ENCODE measurements at places on chromosomes 13 and 19.

DNA sequence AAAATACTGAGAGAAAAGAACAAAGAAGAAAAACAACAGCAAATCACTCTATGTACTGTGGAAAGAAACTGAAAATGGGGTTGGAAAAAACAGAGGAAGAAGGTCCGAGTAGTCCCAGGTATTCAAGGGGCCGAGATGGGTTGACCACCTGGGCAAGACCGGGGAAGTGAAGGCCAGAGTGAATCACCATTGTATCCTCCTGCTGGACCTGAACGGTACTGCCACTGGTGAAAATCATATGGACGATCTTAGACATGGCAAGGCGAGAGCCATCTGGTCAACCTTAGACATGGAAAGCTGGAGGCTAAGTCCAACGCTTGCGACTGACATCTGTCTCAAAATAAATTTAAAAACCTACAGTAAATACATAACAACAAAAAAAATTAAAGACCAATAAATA, 44.4 kb upstream of the ZNF91 start:
- no peak for DNase-seq

GRCh38 chr19:9644472-9644871, 23.4 kb upstream of the ZNF561 start:
- no peak for DNase-seq

- DNase-seq, result no peak
Measured at GRCh38 chr13:27997904-27998522, 9.5 kb upstream of the URAD start.

DNA sequence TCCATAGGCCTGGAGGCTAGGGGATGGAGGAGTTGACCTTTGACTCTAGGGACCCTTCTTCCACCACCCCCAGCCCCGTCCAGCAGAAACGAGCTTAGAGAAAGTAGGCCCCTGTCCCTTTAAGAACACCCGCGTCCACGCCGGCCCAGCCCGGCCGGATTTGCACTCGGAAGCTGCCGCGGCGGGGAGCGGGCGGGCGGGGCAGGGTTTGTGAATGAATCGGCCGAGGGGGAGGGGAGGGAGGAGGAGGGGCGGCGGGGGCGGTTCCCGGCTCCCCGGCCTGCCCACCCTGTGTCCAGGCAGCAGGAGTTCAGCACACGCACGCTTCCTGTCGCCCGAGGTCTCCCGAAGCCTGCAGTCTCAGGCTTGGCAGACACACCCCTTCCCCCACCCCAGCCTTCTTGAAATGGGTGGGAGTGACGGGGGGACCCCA, 1.5 kb downstream of the UNC13A start:
- DNase-seq, result no peak

GRCh38 chr13:51380269-51380668, 40.8 kb downstream of the SERPINE3 start:
- no peak for DNase-seq

- no peak for DNase-seq
Measured at GRCh38 chr19:42207767-42208271, 9.7 kb downstream of the DEDD2 start.

GRCh38 chr19:10461047-10461949, 41.0 kb downstream of the PDE4A start:
- DNase-seq, result peak; percentile 87

- peak; percentile 47 for DNase-seq
Measured at GRCh38 chr19:35332817-35333216, 3.8 kb downstream of the CD22 start.

DNA sequence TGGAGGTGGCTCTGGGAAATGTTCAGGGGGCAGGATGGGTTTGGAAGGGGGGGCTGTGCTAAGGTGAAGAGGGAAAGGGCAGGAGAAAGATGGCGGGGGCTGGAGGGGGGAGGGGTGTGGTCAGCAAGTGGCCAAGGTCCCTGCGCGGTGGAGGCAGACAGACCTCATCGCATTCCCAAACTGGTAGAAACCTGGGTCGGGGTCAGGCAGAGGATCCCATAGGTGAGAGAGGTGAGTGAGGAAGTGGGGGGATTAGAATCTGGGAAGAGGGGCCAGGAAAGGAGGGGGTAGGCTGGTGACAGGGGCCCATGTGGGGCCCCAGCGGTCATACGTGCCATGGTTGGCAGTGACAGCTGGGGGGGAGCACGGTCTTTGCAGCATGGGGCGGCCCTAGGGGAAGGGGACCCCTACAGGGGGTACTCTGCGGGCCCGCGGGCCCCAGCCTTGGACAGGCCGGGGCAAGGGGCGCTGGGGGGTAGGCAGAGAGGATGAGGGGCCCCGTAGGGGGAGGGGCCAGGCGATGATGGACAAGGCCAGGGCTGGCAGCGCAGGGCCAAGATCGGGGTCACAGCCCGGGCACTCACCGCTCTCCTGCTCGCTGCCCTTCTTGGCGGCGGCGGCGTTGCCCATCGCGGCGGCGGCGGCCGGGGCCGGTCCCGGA, 514 bp downstream of the PRKACA start:
- no peak for DNase-seq

- no peak for DNase-seq
Measured at GRCh38 chr19:46670813-46671212, 9.8 kb upstream of the DACT3 start.

DNA sequence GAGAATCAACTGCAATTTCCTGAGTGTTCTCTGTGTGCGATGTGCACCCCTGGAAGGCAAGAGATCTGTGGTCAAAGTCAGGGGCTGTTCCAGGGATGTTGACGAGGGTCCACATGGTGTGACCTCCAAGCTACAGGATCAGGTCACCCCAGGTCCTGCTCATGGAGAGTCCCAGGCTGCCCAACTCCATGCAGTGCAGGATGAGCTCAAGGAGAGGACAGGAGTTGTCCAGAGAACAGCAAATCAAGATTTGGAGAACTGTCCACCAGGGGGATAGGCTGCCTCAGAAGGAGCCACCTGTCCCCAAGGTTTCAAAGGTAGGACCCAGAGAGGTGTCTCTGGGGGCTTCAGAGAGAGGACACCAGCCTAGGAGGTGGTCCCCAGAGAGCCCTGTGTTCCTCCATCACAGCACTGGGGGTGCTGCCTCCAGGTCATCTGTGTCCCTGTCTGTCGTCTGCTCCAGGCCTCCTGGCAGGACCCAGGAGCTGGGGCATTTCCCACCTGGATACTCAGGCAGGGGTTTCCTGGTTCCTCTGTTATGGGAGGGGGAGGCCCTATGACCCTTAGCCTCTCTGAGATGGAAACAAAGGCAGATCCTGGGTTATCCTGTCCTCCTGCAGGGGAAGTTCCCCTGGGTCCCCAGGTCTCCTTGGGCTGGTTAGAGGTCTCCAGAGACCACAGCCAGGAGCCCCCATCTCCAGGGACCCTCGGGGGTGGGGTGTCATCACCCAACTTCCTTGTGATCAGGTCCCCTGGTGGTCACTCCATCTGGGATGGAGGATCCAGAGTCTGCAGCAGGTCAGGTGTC, 2.1 kb upstream of the CEACAM7 start:
- DNase-seq, result no peak

Data from activated naive CD8-positive, alpha-beta T cell treated with anti-CD3 and anti-CD28 coated beads for 36 hours (primary cell).